Fibroblast of villous mesenchyme (primary cell): ENCODE measurements at places on chromosomes 6 and 20. TPM values are rescaled to one million over a fixed set of nuclear protein-coding genes. Genes with fewer than 3 reads are reported as not detected.

FAM209B gene
- not detected in 2 replicates for total RNA-seq

CD83 gene
- total RNA-seq, result 0.32 and 0.86 TPM in 2 replicates

TCP11 gene
- total RNA-seq, result 0.32 TPM in 1 of 2 replicates, not detected in the other

CRYBG1 gene
- total RNA-seq, result 8.1 and 15.5 TPM in 2 replicates

EYA2 gene
- not detected in 2 replicates for total RNA-seq

CENPW gene
- total RNA-seq, result 11.3 and 12.5 TPM in 2 replicates

PIM1 gene
- total RNA-seq, result 22.9 and 28.0 TPM in 2 replicates
